Stimulated activated CD4-positive, alpha-beta T cell treated with anti-CD3 and anti-CD28 coated beads, Interleukin-4, amount 100 ng/mL, for 48 hours (primary cell): ENCODE measurements at places on chromosomes 7 and 10.
A peak's percentile ranks its signal among the peaks of the same experiment; 100 is the strongest.

- no peak for DNase-seq
Measured at GRCh38 chr10:105837951-105838350, 1196.9 kb downstream of the SORCS3 start.

GRCh38 chr7:590731-591551 is 71.3 kb upstream of the PDGFA start:
- DNase-seq = no peak

DNA sequence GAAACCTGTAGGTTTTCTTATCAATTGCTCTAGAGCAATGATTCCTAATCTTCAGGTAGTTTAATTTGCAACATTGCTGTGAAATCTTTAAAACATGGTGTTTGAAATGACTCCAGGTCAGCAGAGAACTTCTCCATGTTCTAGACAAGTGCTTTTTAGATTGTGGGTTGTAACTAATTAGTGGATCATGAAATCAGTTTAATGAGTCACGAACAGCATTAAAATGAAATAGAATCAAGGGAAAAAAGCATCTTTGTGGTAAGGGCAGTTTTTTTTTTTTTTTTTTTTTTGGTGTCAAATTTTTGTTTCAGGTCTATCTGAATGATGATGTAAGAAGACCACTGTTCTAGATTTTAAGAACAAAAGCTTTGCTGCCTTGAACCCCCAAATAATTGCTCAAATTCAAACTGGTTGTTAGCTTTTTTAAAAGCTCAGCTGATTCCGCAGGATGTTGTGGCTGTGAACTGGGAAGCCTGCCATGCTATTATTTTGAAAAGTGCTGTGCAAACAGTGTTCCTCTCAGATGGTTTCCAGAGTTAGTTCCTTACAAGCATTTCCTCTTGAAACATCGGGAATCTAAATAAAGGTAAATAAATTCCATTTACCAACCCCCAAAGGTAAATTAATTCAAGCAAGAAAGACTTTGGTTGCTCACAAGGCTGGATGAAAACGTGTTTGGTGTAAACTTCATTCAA is 13.1 kb upstream of the PDK4 start:
- DNase-seq = no peak

- DNase-seq = no peak
Measured at GRCh38 chr10:61179771-61180170, 235.8 kb upstream of the RHOBTB1 start.

- no peak for DNase-seq
Measured at GRCh38 chr7:36262309-36263094, 109.4 kb downstream of the EEPD1 start.

DNA sequence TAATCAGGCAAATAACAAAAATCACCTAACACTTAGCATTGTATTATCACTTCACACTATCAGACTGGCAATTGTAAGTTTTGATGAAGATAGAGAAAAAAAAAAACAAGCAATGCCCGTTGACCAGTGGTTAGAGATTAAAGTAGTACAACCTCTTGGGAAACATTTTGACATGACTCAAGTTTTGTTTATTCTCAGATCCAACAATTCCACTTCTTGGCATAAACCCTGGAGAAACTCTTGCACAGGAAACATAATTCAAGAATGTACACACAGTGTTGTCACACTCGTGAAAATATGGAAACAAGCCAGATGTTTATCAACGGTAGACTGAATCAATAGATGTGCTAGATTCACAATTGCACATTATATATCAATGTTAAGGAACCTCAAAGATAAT is 37.2 kb downstream of the FRMD4A start:
- no peak for DNase-seq

DNA sequence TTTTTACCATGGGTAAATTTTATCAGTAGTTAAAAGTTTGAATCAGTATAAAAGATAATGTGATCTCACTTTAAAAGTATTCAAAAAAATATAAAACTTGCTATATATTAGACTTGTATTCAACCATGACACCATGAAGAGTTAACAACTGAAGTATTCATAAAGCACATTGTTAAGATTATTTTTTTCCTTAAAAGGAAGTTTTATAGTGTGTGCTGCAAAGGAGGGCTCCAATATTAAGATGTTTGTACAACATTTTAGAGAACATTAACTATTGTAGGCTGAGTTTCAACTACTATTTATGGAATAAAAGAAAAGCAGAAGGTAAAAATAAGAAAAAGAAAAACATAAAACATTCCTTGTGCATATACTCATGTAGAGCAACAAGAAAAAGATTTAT is 24.5 kb upstream of the CUBN start:
- DNase-seq = no peak

- DNase-seq = no peak
Measured at GRCh38 chr10:6755781-6756460, 175.8 kb upstream of the PRKCQ start.

- DNase-seq = peak; percentile 50
Measured at GRCh38 chr7:66837007-66837406, 84.0 kb upstream of the TMEM248 start.
